ENCODE measurements at places on chromosomes 4 and X.

DNA sequence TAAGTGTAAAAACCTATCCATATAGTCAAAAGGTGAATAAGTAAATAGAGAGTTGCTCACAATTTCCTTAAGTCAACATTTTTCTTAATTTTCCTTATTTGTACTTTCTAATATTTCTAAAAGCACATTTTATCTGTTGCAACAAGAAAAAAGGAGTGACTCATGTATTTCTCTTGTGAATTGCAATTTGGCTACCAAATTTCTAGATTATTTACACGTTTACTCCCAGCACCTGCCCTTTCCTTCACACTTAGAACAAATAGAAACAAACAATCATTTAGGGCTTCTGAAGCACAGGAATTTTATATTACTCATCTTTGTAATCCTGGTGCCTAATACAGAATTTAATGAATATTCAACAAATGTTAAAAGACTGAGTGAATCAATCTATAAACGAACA is 22.2 kb downstream of the BTC start:
- DNase-seq, result no peak

- no peak for DNase-seq
Observed at GRCh38 chrX:115229337-115230003, 4.4 kb downstream of the LRCH2 start.

GRCh38 chr4:20317424-20317985 is 65.8 kb downstream of the SLIT2 start:
- no peak for DNase-seq

GRCh38 chr4:153420361-153420760 is 45.8 kb upstream of the TMEM131L start:
- DNase-seq, result no peak

GRCh38 chr4:156475322-156475721 is 496.3 kb downstream of the PDGFC start:
- DNase-seq, result peak; percentile 63

- DNase-seq, result no peak
Observed at GRCh38 chr4:124854968-124855367, 142.4 kb upstream of the ANKRD50 start.
